Heart right ventricle (tissue), 16 donors: ENCODE measurements at places on chromosomes 12 and 14. TPM values are rescaled to one million over a fixed set of nuclear protein-coding genes. Genes with fewer than 3 reads are reported as not detected.
A peak's percentile ranks its signal among the peaks of the same experiment; 100 is the strongest.

The CELA1 gene
- total RNA-seq: not detected

The CISTR gene
- 2.1 TPM for total RNA-seq

DNA sequence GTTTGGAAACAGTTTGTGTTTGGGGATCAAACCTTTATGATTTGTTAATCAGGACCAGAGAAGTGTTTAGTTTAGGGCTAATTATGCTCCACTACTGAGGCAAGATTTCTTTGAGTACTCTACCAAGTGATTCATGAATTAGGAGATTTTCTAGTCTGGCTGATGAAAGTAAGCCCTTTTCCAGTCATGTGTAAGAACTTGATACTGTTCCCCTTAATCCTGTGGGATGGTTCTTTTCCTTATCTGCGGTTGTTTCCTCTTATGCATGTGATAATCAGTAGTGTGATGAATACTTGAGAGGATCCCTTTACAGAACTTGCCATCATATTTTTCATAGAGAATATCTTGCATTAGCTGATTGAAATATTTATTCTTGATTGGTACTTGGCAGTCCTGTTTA lies 42.1 kb downstream of the DYRK2 start:
- no peak for DNase-seq

GRCh38 chr12:6974180-6974579 lies 3.5 kb downstream of the EMG1 start:
- DNase-seq: no peak

- DNase-seq: no peak
Observed at GRCh38 chr14:94116701-94117100, 6.2 kb downstream of the IFI27 start.

DNA sequence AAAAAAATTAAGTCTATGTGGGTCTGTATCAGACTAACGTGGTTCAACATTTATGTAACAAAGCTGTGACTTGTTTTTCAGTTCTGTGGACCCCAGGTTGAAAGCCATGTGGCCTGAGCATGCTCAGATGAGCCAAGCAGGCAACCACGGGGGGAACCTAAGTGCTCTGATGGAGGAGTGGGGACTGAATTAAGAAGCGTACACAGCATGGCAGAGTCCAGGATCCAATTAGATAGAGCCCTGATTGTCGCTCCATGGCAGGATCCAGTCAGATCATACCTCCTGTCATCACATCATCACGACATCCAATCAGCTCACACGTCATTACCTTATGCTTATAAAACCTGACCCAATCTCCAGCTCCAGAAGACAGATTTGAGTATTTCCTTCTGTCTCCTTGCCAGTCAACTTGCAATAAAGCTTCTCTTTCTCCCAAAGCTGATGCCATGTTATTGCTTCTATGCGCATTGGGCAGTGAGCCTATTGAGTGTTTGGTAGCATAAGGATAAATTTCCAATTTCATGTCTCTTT lies 1013.1 kb upstream of the TMEM132C start:
- DNase-seq: no peak

DNA sequence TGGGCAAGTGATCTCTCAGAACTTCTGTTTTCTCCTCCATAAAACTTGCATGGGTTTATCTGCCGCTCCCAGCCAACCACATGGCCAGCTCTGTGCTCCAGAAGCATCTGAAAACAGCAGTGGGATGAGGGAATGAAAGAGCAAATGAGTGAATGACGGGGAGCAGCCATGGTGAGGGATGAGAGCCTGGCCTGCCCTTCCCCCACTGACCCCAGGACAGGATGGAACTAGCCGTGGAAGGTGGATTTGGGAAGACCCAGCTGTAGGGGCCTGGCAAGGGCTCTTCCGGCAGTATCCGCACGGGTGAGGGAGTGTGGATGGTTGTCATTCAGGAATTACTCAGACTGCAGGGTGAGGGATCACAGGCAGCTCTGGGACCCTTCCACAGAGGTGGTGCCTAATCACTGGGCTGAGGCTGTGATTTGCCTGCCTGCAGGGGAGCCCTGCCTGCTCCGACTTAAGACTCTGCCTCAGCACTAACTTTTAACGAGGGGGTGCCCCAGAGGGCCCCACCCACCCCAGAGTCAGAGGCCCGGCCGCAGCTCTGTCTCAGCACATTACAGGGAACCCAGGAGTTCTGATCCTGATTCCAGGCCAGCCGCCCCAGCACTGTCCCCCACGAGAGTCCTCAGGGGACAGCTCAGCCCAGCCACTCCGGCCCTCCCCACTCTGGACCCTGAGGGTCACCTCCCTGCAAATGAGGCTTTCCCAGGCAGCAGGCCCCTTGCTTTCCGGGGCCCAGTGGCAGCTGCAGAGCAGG lies 136.8 kb upstream of the C14orf180 start:
- DNase-seq: no peak

DNA sequence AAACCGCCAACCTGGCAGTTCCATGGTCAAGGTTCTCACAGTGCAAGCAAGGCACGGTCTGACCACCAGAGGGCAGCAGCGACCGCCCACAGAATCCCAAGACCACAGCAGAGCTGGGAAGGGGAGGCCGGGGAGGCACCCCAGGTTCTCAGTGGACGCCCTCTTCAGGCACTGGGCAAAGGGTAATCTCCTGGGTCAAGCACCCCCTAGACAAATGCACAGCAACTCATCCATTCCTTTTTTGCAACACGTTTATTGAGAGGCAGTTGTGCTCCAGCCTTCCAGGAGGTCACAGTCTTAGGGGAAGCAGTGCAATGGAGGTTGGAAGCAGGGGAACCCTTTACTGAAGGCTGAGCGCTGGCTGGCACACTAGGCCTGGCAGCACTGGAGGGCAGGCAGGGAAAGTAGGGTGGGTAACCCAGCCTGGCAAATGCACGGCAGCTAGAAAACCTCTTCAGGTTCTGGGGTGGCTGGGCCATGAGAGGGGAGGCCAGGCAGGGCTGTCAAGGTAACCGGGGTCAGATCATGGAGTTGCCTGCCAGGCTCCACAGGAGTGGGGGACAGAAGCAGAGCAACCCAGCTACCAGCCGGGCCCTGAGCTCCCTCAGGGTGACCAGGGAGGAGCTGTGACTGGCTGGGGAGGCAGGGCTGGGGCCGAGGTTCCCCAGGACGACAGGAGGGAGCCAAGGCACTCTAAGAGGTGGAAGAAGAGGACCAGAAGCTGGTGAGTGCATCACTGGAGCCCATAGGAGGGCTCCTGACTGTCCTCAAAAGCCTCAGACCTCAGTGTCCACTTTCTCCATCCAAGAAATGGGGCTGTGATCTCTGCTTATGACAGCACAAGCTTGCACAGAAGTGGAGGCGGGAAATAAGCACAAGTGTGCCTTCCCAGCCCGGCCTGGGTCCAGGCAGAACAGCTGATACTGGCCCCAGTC lies 1.8 kb upstream of the RHOF start:
- DNase-seq: peak; percentile 89
